ENCODE measurements at places on chromosomes 4 and X. TPM values are rescaled to one million over a fixed set of nuclear protein-coding genes. Genes with fewer than 3 reads are reported as not detected.

DNA sequence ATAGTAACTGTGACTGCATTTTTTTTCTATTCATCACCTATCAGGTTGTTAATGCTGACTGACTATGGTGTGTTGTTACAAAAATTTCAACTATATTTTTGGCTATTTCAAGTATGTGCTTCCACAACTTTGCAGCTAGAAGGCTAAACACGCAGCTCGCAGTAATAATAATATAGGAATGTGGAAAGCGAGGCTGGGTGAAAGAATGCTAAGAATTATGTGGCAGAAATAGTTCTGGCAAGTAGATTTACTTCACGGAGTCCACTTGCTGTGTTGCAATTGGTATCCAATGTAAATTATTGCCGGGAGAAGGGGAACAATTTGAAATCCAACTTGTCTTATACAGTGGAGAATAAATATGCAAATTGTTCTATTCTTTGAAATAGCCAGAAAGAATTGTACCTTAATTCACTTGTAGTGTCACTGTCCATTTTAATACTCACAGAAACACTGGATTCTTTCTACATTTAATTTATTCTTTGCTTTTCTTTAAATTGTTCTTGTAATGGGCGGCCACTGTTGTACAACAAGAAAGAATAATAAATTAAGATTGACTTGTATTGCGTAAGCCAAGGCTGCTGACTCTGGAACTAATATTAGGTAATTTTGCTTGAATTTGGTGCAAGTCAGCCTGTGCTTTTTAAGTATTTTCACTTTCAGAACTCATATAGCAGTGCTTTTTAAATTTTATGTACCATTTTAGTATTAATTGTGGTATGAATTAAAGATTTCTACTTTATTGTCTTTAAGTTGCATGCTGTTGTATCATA lies 154.9 kb downstream of the FRMPD4 start:
- DNase-seq: no peak

GRCh38 chr4:32470087-32470585 lies 1750.0 kb downstream of the PCDH7 start:
- DNase-seq: no peak

DNA sequence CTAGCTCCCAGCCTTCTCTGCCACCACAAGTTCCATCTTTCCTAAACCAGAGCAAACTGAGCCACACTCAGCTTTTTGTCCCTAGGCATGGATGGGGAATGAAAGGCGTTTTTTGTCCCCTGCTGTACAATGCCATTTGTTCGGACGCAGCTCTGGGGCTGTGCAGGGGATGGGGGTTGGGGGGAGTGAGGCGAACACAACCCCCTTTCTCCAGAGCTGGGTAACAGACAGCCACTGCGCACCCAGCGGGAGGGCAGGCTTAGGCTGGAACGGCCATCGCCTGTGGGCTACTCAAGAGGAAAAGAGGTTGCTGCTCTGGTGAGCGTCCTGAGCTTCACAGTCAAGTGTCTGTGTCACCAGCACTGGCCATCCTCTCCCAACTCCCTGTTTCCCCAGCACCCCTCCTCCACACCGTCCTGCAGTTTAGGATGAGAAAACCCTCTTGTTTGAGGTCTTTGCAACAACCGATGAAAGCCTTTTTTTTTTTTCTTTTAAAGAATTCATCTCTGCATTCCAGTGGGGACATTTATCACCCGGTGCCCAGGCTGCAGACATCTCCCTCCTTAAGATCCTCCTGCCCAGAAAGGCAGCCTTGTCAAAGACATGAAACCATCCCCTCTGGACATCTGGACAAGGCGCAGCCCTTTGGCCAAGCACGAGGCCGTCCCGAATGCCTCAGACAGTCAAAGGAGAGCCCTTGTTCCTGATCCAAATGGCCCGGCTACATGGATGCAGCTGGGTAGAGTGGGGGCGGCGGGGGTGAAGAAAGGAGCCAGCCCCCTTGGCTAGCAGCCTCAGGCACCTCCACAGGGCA lies 419.6 kb downstream of the BCOR start:
- no peak for DNase-seq

DNA sequence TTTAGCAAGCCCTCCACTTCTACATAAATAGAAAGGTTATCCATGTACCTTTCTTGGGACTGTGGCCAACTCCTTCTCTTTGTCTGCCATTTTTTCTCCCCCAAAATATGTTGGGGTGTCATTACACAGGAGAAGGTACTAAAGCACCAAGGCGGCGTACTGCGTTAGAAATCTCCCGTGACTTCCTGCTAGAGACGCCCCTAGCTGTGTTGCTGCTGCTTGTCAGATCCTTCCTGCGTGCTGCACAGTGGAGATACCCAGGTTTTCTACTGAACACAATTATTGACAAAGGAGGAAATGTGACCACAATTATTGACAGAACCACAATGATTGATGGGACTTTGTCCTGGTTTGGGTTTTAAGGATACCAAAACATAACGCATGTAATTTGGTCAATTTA lies 97.7 kb downstream of the EFHC2 start:
- no peak for DNase-seq

GRCh38 chrX:66625525-66625924 lies 13.4 kb downstream of the EDA2R start:
- DNase-seq: peak; percentile 72

DNA sequence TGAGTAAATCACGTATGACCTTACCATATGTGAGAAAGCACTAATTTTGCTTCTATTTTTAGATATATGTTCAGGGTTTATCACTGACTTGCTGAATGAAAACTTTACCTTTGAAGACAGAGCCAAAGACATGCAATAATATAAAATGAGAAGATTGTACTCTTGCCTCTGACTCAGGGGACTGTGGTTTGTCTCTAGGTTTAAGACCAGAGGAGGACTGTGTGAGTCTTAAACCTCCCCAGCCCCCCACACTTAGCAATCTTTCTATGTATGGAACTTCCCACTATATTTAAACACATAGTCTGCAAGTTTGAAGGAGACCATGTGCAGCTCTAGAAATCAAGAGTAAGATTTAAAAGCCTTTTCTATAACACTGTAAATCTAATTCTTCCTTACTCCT lies 368.7 kb upstream of the FAM241A start:
- DNase-seq: no peak

DNA sequence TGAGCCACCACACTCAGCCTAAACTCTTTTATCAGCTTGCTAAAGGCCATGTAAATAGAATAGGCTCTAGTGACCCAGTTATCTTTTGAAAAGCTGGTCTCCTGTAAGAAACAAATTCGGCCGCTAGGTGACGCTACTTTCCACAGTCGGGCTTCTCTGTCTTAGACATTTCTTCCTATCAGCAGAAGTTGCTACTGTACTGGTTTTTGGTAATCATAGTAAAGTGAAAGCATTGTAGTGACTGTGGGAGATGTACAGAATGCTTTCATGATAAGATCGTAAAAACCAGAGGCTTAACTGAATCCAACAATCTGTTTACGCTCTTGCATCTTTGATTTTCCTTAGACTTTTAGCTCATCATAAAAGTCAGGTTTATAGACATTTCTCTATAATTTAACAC lies 82.6 kb downstream of the GK start:
- DNase-seq: peak; percentile 69

DNA sequence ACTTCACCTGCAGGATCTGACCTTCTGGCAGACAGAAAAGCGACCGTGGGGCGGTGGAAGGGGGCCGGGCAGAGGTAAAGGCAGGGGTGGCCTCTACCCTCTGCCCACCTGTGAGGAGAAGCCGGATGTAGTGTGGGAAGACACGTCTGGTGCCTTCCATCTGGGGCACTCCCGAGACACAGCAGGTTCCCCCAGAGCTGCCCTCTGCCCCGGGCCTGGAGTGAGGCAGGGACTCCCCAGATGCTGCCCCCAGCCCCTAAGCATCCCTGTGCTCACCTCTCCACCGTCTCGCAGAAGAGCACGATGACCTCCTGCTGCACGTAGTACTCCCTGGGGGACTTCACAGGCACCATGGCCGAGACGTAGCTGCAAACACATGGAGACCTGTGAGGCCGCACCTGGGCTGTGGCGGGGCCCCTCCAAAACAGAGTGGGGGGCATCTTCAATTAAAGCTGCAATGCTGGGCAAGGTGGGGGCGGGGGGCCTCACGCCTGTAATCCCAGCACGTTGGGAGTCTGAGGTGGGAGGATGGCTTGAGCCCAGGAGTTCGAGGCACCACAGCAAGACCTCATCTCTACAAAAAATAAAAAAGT lies 75.3 kb upstream of the MXD4 start:
- no peak for DNase-seq

GRCh38 chr4:126568652-126569570 lies 1063.8 kb upstream of the INTU start:
- DNase-seq: no peak

DNA sequence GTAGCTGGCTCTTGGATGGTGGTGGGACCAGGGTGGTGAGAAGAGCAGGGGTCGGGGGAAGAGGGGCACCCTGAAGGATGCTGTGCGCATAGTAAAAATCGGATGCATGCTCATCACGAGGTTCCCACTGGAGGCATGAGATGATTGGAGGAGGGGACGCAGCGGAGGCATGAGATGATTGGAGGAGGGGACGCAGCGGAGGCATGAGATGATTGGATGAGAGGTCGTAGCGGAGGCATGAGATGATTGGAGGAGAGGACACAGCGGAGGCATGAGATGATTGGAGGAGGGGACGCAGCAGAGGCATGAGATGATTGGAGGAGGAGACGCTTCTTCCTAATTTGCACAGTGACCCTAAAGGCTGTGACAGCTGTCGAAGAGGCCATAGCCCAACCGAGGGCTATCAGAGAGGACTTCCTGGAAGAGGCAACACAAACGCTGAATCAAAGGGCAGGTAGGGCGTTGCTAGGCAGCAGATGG lies 106.7 kb downstream of the ADRA2C start:
- no peak for DNase-seq

The DGAT2L6 gene
- total RNA-seq: not detected

The PPEF1 gene
- not detected for total RNA-seq
